ENCODE measurements at places on chromosomes 1 and 21. TPM values are rescaled to one million over a fixed set of nuclear protein-coding genes. Genes with fewer than 3 reads are reported as not detected.

The C1orf94 gene
- not detected for total RNA-seq

The RNF186 gene
- not detected for total RNA-seq

The COA7 gene
- 18.6 TPM for total RNA-seq

The LCE6A gene
- total RNA-seq = not detected

The ANGPTL1 gene
- total RNA-seq = 7.5 TPM

The TCHHL1 gene
- total RNA-seq = not detected

The RGS8 gene
- total RNA-seq = not detected

The TDRD5 gene
- not detected for total RNA-seq

The AMPD2 gene
- 11.5 TPM for total RNA-seq

The KLHL17 gene
- 5.6 TPM for total RNA-seq

The KIF21B gene
- 0.24 TPM for total RNA-seq

The TMEM81 gene
- 2.7 TPM for total RNA-seq

The NCF2 gene
- 5.7 TPM for total RNA-seq

The IBA57 gene
- 14.8 TPM for total RNA-seq

Measured in Right ventricle myocardium superior (tissue), 1 donor.